ENCODE measurements at places on chromosomes 6 and 20.

GRCh38 chr20:10789386-10789785 lies 115.6 kb upstream of the JAG1 start:
- DNase-seq, result no peak

GRCh38 chr6:105345506-105345905 lies 57.4 kb downstream of the PREP start:
- no peak for DNase-seq

GRCh38 chr6:156971153-156971885 lies 194.1 kb downstream of the ARID1B start:
- no peak for DNase-seq

- DNase-seq, result peak; percentile 38
Observed at GRCh38 chr6:72724545-72724944, 102.7 kb downstream of the KCNQ5 start.

DNA sequence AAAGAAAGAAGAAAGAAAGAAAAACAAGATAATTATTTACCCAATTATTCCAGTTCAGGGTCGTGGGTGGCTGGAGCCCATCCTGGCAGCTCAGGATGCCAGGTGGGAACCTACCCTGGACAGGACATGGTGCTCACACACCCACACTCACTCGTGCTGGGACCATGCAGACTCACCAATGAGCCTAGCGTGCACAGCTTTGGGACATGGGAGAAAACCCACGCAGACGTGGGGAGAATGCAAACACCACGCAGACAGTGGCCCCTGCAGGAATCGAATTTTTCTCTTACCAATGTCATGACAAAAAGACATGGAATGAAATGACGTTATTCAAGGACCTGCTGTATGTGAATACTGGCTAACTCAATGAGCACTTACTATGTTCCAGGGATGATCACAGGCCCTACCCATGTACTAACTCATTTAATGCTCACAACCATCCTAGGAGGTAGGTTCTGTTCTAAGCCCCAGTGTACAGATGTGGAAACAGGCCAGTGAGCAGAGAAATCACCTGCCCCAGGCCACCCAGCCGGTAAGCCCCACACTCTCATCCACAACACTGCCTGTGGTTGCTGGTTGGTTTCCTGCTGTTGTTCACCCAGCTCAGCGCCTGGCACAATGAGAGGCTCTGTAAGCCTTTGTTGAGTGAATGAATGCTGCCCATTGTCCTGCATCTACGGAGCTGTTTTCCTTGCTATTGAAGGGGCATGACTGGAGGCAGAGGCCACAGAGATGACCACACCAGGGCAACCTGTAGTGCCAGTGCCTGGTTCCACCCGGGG lies 6.8 kb upstream of the PI16 start:
- DNase-seq, result no peak

GRCh38 chr20:64038565-64039292 lies 2.7 kb downstream of the C20orf204 start:
- DNase-seq, result peak; percentile 56

DNA sequence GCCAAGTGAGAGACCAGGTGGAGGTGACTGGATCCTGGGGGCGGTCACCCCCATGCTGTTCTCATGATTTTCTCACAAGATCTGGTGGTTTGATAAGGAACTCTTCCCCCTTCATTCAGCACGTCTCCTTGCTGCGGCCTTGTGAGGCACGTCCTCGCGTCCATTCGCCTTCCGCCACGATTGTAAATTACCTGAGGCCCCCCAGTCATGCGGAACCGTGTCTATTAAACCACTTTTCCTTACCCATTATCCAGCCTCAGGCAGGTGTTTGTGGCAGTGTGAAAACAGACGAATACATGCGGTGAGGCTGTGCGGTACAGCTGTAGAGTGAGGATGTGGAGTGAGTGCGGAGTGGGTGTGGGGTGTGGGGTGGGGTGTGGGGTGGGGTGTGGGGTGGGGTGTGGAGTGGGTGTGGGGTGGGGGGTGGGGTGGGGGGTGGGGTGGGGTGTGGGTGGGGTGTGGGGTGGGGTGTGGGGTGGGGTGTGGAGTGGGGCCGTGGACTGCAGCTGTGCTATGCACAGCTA lies 12.1 kb upstream of the NTSR1 start:
- DNase-seq, result no peak

DNA sequence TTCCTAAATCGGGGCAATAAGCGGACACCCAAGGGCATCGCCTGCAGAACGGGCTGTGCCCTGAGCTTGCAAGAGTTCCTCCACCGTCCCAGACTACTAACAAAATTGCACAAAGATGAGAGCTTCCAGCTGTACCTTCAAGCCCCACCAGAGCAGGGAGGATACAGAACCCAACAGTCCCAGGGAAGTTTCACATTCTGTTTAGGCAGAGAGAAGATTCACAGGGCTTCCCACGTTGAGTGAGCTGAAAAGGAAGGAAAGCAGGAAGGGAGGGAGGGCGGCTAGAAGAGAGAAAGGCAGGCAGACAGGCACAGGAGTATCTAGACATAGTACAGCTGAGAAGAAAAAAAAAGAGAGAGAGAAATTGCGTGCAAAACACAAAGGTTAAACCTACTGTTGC lies 112.6 kb upstream of the AFDN start:
- DNase-seq, result no peak

- DNase-seq, result no peak
Observed at GRCh38 chr6:29236060-29236459, 65.4 kb downstream of the OR2J2 start.

- no peak for DNase-seq
Observed at GRCh38 chr6:31356216-31356945, 598 bp downstream of the HLA-B start.

- DNase-seq, result no peak
Observed at GRCh38 chr6:27776504-27776903, 135.7 kb downstream of the OR2B2 start.

DNA sequence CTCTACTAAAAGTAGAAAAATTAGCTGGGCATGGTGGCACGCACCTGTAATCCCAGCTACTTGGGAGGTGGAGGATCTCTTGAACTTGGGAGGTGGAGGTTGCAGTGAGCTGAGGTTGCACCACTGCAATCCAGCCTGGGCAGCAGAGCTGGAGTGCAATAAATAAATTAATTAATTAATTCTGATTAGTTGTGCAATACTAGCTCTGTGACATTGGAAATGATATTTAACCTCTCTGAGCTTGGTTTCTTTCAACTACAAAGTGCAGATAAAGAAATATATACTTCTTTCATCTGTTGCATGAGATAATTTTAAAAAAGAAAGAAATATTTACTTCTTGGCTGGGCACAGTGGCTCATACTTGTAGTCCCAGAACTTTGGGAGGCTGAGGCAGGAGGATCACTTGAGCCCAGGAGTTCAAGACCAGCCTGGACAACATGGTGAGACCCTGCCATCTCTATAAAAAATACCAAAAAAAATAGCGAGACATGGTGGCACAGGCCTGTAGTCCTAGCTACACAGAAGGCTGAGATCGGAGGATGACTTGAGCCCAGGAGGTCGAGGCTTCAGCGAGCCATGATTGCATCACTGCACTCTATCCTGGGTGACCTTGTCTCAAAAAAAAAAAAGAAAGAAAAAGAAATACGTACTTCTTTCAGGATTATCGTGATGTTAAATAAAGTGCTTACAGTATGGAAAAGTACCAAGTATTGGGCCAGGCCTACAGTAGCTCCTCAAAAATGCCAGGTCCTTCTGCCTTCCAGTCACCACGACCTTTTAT lies 15.6 kb upstream of the TBCC start:
- no peak for DNase-seq

- DNase-seq, result no peak
Observed at GRCh38 chr6:143701349-143702234, 23.8 kb downstream of the PHACTR2 start.

All from fibroblast of skin of right biceps (primary cell).